Inflammatory macrophage treated with lipopolysaccharide for 4 hours (primary cell): ENCODE measurements at places on chromosomes 7 and 10.

- DNase-seq = peak; percentile 71
Observed at GRCh38 chr7:3914051-3914775, 613.2 kb downstream of the SDK1 start.

DNA sequence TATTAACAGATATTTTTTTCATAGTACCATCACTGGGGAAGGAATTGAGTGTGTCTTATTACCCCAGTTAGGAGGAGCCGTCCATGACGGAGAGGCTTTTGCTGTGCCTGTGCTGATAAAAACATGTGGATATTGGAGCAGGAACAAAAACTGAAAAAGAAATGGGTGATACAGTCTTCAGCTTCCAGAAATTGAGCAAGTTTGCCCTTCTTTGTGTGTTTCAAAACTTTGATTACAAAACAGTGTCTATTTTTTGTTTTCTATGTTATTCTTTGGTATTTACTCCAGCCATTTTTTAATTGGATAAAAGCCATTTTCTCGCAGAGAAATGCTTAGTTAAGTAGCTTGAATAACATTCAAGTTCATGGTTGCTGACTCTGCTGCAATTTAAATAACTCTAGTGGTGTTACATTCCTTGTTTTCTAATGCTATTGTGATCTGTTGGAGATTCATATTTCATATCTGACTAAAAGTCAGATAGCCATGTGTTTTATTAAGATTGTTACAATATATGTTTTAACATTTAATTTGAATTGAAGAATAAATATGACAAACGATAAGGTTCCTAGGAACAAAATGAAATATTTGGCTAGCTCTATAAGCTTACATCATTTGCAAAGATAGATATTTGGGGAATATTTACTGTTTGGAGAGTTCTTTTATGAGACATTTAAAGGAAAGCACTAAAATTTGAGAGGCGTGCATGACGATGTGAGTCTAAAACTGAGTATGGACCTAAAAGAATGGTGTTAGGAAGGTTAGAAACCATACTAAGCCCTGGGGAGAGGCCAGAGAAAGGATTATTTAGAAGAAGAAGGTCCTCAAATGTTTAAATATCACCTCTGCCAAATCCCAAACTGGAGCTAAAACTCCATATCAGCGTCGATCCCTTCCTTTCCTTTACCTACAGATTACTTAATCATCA, 747.3 kb upstream of the CELF2 start:
- no peak for DNase-seq

DNA sequence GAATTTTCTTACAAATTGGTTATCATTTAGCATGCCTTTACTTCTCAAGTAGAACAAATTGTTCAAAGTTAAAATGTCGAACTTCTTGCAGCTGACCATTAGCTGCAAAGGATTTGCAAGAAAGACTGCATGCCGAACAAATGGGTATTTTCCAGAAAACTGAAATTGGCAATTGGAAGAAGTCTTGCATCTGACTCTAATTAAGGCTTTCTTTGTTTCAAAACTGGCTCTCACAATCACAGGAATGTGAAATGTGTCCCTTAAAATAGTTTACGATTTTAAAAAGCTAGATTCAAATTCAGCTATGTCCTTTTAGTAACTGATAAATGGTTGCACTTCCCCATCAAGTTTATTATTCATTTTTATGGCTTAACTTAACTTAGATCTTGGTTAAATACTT, 207.9 kb downstream of the ARL4A start:
- no peak for DNase-seq

- no peak for DNase-seq
Observed at GRCh38 chr10:68594405-68594804, 34.3 kb downstream of the TET1 start.

- DNase-seq = peak; percentile 71
Observed at GRCh38 chr10:78619896-78620295, 448.9 kb upstream of the ZMIZ1 start.

- DNase-seq = peak; percentile 27
Observed at GRCh38 chr7:78018641-78019446, 220.3 kb downstream of the PHTF2 start.
